ENCODE measurements at places on chromosomes 6 and 20. TPM values are rescaled to one million over a fixed set of nuclear protein-coding genes. Genes with fewer than 3 reads are reported as not detected.

The PRND gene
- total RNA-seq: not detected

The COL20A1 gene
- not detected for total RNA-seq

The C6orf58 gene
- total RNA-seq: 0.10 TPM

DNA sequence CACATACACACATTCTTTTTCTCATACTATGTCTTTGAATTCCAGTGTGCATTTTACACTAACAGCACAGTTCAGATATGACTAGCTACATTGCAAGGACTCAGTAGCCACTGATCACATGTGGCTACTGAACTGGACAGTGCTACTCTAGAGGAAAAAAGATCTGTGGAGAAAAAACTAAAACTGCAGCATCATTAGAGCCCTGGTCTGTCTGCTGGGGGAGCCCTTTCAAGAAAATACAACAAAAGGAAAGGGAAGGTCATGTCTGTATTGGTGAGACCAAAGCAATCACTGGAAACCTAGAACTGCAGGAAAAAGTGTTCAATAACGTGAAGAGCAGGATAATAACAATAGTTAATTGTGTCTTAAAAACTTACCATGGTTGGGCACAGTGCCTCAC, 132.3 kb upstream of the JARID2 start:
- no peak for DNase-seq
